ENCODE measurements at places on chromosomes 4 and X.

- DNase-seq: no peak
These were observed 2023.0 kb upstream of the AGA start for GRCh38 chr4:179465131-179465797.

GRCh38 chr4:52612341-52612740, 46.8 kb downstream of the USP46 start:
- DNase-seq: no peak

- DNase-seq: no peak
These were observed 277.2 kb downstream of the EPHA5 start for GRCh38 chr4:65393078-65393477.

GRCh38 chr4:46270986-46271596, 118.8 kb downstream of the GABRA2 start:
- DNase-seq: no peak

GRCh38 chr4:108533876-108534275, 86.5 kb upstream of the RPL34 start:
- DNase-seq: no peak

All from caudate nucleus (tissue), 63 donors.